Foreskin fibroblast (primary cell): ENCODE measurements at places on chromosomes 4 and X.

- no peak for DNase-seq
Observed at GRCh38 chr4:113437129-113437528, 324.4 kb downstream of the CAMK2D start.

DNA sequence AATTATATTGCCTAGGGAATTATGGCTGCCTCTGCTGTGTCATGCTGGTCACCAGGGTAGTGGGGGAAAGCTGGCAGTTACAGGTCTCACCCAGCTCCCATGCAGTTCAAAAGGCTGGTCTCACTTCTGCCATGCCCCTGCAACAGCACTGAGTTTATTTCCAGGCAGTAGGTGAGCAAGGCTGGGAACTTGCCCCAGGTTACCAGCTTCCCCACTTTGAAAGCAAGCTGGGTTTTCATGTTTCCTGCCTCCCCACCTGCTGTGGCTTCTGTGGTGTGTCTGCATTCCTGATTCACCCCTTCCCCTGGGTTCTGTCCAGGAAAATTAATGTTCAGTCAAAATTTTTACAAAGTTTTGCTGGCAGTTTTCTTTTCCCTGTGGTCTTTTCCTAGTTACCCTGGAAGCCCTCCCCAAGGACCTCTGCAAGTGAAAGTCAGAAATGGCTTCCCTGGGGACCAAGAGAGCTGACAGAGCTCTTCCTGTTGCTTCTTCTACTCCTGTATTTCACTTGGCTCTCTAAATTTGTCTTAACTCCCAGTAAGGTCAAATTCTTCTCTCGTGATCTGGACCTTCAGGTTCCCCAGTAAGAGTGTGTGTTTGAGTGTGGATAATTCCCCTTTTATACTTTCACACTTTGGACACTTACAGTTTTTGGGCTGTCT, 58.5 kb upstream of the AGTR2 start:
- DNase-seq, result no peak

GRCh38 chr4:72531322-72531721, 37.7 kb downstream of the ADAMTS3 start:
- DNase-seq, result no peak

DNA sequence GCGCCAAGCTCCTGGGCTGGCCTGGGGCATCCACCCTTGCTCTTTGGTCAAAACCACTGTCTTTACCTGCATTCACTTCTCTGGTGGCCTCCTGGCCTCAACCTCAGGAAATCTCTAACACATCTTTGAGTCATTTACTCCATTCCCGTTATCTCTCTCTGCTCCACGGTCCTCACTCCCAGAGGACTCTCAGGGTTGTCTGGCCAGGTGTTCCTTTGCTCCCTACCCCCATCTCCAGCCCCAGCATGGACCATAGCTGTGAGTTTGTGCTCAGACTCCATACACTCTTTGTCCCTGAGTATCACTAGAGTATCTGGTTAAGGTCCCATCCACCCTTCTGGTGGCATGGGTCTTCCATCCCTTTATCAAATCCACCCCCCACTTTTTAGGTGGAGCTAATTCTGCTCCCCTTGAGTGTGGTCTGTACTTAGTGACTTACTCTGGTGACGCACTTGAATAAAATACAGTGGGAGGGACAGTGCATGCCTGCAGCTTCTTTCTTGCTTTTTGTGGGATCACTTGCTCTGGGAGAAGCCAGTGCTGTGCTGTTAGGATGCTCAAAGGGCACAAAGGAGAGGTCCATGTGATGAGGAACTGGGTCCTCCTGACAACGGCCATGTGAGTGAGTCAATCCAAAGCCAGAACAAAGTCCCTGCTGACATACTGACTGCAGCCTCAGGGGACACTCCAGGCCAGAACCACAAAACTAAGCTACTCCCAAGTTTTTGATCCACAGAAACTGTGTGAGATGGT, 44.3 kb downstream of the IGFBP7 start:
- no peak for DNase-seq

DNA sequence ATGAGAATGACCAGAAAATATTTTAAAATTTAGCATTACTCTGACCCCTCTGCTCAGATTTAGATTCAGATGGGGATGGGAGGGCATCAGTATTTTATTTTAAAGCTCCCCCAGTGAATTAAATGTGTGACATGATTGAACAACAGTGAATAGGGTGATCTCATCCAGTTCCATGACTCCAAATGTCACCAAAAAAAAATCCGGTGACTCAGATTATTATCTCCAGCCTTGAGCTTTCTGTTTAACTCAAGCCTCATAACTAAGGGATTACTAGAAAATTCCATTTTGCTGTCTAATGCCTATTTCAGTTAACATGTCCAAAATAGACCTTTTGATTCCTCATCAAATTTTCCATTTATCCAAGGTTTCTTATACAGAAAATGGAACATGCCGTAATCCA, 121.8 kb upstream of the TMEM47 start:
- peak; percentile 52 for DNase-seq

GRCh38 chr4:7739077-7739917, 200.4 kb downstream of the AFAP1 start:
- DNase-seq, result no peak

- DNase-seq, result no peak
Observed at GRCh38 chr4:3599951-3600350, 67.7 kb upstream of the LRPAP1 start.

DNA sequence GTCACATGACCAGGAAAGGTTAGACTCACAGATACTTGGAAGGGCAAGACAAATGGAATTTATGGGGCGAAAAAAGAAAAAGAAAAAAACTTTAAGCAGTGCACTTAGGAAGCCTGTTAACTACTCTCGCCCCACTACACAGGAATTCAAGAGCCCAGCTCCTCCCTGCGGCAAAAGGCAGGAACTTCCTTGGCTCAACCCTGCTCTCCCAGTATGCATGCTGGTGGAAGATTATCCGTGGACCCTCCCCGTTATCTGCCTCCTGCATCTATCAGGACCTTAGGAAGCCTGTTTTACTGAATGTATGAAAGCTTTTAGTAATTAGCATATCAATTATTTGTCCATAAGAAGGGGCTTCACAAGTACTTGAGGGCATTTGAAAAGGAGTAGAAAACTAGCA, 40.1 kb upstream of the RPA4 start:
- no peak for DNase-seq

GRCh38 chr4:19562456-19562855, 689.2 kb upstream of the SLIT2 start:
- DNase-seq, result no peak
